ENCODE measurements at places on chromosomes 11 and 22.

DNA sequence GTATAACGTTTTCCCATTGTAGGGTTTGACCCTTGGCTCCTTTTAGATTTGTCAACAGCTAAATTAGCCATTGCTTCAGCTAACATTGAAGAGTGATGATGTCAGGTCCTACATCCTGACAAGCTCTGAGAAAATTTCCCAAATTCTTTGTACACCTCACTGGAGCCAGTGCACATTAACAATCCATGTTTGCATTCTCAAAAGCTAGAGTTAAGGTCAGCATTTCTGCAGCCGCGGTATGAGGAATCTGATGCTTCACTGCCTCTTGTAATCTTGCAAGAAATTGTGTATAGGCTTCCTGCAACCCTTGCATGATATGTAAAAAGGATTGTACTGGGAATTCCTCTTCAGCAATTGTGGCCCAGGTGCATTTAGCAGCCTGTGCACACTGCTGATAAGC is 33.1 kb upstream of the NCAM1 start:
- DNase-seq = no peak

GRCh38 chr11:44139565-44140330 is 44.3 kb downstream of the EXT2 start:
- DNase-seq = peak; percentile 33

- no peak for DNase-seq
These were observed 86.2 kb downstream of the NXPE2 start for GRCh38 chr11:114764563-114764962.

DNA sequence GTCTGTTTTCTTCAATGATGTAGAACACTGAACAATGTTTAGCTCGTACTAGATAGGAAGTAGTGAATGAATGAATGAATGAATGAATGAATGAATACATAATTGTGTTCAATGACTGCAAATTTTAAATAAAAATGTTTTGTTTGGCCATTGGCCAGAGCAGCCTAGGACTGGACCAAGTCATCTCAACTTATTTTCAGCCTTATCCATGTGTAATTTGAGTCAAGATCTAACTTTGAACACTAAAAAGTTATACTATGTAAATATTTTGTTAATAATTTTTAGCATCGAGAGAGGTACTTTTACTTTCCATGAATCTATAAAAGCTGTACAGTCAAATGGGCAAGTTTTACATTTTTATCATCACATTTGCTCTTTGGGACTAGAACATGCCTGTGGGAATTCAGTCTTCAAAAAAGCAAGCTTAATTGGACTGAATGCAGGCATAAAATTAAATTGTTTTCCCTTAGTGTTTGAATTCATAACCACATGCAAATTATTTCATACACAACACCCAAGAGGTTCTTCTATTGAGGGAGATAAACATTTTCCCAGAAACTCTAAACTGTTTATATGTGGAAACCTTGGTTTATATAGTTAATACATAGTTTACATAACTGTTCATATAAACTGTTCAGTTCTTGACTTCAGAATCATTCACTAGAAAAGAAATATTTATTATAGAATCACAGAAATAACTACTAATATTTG is 222.1 kb upstream of the ANO3 start:
- DNase-seq = no peak

DNA sequence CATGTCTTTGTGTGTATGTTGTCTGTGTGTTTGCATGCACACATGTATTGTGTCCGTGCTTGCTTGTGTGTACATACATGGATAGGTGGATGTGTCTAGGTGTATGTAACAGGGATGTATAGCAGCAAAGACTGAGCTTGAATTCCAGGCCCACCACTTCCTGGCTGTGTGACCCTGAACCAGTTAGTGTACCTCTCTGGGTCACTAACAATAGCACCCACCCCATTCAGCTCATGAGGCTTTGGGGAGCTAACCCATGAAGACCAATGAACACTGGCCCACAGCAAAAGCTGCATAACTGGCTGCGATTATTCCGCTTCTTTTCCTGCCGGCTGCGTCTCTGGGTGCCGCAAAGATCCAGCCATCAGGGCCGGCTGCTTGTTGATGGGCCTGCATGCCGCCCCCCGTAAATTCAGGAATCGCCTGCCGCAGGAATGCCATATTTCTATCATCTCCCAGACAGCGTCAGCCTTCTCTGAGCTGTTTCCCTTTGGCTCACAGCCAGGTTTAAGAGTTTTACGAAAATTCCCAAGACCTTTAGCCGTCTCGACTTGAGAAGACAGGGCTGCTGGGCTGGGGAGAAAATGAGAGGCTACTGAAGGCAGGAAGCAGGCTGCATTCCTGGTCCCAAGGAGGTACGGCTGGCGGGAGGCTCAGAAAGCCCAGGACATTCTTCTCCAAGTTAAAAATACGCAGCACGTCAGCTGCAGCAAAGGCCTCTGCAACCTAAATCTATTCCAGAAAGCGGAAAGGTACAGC is 224.6 kb downstream of the MN1 start:
- peak; percentile 80 for DNase-seq

- no peak for DNase-seq
These were observed 438 bp downstream of the ZW10 start for GRCh38 chr11:113773092-113773415.

- no peak for DNase-seq
These were observed 84.4 kb downstream of the CSTPP1 start for GRCh38 chr11:47020793-47021526.

DNA sequence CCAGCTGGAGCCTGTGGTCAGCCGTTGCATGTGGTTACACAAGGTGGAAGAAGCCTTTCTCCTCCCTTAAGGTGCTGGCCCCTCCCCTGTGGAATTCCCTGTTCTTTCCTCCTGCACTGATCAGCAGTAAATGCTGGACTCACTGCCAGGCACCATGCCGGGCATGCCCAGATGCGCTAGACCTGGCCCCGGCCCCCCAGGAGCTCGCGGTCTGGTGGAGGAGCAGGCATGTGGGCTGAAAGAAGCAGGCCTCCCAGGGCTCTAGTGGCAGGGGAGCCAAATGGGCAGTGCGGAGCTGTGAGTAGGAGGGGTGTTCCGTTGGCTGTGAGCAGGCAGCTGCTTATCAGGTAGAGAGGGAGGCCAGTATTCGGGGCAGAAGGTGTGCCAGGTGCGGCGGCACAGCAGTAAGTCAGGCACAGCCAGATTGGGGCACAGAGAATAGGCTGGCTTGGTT is 10.2 kb downstream of the DGKZ start:
- no peak for DNase-seq

DNA sequence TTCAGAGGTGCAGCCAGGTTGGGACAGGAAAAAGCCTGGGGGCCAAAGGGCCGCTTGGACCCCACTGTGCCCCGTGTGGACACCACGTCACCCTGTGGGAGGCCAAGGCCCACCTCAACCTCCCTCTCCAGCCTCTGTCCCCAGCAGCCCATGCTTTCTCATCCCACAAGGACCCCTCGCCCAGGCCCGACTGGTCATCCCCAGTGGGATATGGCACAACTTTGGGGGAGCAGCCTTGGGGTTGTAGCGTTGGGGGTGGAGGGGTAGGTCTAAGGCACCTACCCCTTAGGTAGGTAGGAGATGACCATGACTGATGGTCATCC is 44.0 kb downstream of the IGF2 start:
- no peak for DNase-seq

- DNase-seq = peak; percentile 20
These were observed 627.3 kb upstream of the KIRREL3 start for GRCh38 chr11:127627629-127628457.

DNA sequence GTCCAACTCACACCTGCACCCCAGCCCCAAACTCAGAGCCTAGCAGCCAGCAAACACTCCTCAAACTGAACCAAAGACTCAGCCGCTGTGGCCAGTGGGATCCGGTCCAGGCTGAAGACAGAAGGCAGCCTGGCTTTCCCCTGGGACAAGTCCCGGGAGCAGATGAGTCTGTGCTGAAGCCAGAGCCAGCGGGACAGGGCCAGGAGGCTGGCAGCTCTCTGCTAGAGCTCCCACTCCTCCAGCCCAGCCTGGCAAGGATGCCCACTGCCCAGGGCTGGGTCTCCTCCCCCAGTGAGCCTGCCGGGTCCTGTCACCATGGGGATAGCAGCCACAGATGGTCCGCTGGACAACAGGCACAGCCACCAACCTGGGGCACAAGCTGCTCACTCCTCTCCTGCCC is 42.9 kb upstream of the PRR5 start:
- DNase-seq = no peak

GRCh38 chr11:57763568-57763967 is 2.0 kb downstream of the CTNND1 start:
- no peak for DNase-seq

DNA sequence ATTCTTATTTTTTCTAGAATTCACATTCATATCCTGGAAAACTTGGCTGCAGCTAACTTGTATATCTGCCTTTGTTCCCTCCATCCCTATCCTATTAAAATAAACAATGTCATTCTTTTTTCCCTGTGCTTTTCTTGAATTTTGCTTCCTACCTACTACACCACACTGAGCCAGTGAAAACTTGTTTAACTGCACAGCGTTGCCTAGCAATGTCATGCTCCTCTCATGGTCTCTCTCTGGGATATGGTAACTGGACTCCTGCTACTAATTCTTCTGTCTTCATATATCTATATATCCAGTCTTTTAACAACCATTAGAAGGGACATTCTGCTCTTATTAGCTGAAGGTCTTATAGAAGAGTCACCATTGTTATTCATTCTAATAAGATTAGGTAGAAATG is 434.4 kb downstream of the METTL15 start:
- DNase-seq = peak; percentile 30

DNA sequence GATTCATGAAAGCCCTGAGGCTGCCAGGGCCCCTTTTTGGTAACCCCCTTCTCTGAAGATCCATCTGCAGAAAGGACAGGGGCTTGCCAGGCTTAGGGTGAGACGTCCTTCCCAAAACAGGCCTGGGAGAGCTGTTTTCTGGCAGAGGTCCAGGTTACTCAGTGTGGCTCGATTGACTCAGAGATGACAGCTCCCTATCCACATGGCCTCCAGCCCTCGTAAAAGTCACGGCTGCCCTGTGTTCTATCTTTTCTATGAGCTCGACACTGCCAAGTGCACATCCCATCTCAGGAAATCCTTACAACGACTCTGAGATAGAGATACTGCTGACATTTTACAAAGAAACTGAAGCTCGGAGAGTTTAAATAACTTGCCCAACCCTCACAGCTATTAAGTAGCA is 20.4 kb downstream of the ADAMTS8 start:
- DNase-seq = no peak

- DNase-seq = no peak
These were observed 11.2 kb downstream of the PNPLA5 start for GRCh38 chr22:43880541-43880991.

DNA sequence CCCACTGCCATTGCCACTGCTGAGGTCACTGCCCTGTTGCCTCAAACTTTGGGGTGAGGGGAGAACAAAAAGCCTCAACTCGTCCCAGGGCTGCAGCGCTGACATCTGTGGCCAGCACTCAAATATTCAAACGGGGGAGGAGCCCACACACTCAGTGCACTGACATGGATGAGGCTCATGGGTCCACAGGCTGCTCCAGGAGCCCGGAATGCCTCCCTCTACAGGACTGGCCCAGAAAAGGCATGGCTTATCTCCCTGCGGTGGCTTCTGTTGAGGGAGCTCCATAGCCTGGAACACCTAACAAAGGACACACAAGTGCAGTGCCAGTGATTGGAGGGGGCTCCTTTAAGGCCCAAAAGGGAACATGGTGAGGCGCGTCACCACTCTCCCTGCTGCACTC is 341.1 kb upstream of the LUZP2 start:
- no peak for DNase-seq

DNA sequence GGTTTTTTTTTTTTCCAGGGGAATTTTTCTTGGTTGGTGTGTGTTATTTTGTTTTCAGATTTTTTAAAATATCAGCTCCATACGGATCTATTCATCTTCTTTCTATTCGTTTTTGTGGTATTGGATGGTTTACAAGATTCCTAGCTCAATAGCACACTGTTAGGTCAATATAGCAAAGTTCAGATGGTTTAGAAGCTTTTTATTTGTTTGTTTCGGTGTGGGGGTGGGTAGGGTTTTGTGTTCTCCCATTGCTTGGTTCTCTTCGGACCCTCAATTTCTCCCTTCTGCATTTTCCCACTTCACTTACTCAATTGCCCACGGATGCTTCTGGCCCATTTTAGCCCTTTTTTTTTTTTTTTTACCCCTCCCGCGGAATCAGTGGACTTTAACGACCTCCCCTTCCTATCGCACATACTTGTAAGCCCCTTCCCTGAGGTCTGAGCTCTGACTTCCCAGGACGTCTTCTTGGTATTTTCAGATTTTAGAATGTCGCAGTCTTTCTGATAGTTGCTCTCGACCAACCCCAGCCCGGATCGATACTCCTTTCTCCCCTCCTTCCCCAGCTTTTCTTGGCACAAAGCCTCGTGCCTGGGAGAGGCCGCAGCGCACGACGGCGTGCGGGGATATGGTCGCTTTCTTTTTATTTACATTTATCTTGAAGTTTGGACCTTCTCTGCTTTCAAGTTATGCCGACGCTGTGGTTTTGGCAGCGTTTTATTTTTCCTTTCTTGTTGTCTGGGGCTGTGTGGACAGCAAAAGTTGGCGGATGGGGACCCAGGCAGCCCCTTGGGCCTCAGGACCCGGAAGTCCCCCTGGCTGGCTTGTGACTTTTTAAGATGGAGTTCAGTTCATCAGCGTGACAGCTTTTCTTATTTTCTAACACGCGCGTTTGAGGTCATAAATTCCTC is 4.4 kb upstream of the SPDYC start:
- DNase-seq = no peak

DNA sequence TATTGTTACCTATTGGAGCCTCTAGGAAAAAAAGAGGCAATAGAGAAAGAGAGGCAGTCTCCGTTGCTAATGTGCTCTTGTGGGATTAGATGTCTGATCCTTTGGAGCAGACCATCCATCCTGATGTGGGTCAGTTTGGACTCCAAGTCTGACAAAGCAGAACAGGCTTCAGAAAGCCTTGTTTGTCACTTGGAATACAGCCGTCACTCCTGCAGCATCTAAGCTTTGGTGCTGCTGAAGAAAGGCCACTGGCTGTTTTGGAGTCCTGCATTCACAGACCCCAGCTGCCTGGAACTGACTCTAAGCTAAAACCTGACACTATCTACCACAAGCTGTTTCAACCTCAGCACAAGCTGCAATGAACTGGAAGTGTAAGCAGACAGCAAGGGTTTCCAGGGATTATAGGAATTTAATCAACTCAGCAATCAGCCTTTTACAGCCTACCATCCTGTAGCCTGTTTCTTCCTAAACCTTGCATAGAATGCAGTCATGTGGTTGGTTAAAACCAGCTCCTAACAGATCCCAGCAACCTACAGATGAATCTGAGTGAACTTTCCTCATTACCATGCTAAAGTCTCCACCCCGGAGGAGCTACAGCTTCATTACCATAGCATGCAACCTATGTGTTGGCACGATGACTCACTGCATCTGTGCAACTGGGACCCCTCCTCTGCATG is 3.7 kb upstream of the PLAAT4 start:
- DNase-seq = no peak

- DNase-seq = peak; percentile 30
These were observed 785 bp downstream of the WT1 start for GRCh38 chr11:32434356-32435151.

- DNase-seq = no peak
These were observed 298.7 kb upstream of the ZC3H12C start for GRCh38 chr11:109794501-109794900.

DNA sequence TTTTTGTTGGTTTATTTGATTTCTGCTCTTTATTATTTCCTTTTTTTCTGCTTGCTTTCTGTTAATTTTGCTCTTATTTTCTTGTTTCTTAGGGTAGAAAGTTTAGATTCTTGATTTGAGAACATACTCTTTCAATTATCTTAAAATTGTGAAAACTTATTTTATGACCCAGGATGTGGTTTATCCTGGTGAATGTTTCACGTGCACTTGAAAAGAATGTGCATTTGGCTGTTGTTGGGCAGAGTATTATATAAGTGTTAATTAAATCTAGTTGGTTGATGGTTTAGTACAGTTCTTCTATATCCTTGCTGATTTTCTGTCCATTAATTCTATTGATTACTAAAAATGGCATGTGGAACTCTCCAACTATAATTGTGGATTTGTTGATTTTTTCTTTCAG is 66.9 kb upstream of the NARS2 start:
- DNase-seq = no peak

Data from right hindlimb (tissue), 1 donor.